Vagina (tissue), 2 donors: ENCODE measurements at places on chromosomes 1 and 21.

DNA sequence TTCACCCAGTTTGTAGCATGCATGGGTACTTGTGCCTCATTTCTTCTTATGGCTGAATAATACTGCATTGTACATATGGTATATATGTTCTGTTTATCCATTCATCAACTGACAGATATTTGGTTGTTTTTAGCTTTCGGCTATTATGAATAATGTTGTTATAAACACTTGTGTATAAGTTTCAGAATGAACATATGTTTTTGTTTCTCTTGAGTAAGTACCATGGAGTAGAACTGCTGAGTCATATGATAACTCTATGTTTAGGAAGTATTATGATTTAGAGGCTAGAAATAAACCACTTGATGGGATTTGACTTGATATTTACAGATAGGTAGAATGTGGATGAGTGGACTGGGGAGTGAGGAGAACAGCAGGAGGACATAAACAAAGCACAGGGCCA is 48.6 kb downstream of the WNT2B start:
- H3K36me3 ChIP-seq: no peaks in the 10 kb centered on the region
- no peak for DNase-seq
- no peak overlapping the region for H3K27ac ChIP-seq
- H3K4me3 ChIP-seq: no peak overlapping the region
- H3K27me3 ChIP-seq: no peaks in the 10 kb centered on the region
- no peaks in the 10 kb centered on the region for H3K4me1 ChIP-seq

DNA sequence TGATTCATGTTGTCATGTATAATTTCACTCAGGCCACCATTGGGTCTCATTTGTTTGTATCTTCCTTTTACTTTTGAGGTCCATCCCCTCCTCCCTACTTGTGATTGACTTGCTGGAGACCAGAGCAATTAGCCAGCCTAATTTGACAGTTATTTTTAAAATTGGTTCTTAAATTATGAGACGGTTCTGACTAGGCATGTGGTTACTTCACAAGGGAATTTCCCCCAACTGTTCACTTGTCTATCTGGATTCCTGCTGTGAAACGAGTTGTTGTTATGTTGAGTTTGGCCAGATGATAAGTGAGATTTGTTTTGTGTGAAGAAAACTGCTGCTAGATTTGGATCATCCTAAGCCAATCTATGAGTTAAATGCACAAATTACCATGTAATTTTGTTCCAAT is 359.1 kb downstream of the BARHL2 start:
- H3K27me3 ChIP-seq: no peaks in the 10 kb centered on the region
- H3K4me1 ChIP-seq: no peaks in the 10 kb centered on the region
- no peak for DNase-seq
- H3K36me3 ChIP-seq: no peaks in the 10 kb centered on the region
- no peak overlapping the region for H3K27ac ChIP-seq

- H3K27me3 ChIP-seq: no peaks in the 10 kb centered on the region
- H3K27ac ChIP-seq: no peak overlapping the region
- no peaks in the 10 kb centered on the region for H3K36me3 ChIP-seq
Observed at GRCh38 chr1:83520797-83521196, 478.1 kb downstream of the TTLL7 start.

- DNase-seq: no peak
- no peak overlapping the region for H3K27ac ChIP-seq
- no peak overlapping the region for H3K4me3 ChIP-seq
Observed at GRCh38 chr1:214146523-214146922, 134.4 kb upstream of the SMYD2 start.

DNA sequence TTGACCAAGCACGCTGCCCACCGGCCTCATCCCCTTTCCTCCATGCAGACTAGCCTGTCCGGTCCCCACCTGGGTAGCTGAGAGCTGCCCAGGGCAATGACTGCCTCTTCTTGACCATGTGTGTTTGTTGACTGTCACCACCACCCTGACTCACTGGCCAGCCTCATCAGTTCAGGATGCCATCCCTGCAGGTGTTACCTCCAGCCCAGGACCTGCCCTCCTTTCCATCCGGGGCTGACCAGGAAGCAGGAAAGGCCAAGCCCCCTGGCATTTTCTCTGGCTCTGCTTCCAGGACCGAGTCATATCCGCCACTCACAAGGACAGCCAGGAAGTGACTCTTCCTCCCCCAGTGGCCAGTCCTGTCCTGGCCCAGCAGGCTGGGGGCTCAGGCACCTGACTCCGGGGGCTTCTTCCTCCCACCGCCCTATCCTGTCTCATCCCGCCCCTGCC is 17.1 kb downstream of the EPHA2 start:
- H3K27me3 ChIP-seq: no peaks in the 10 kb centered on the region
- H3K36me3 ChIP-seq: no peaks in the 10 kb centered on the region
- peaks cover 46% of the 10 kb centered on the region for H3K4me1 ChIP-seq

- peak overlapping the region; percentile 61 for H3K4me3 ChIP-seq
- H3K4me1 ChIP-seq: peaks cover 56% of the 10 kb centered on the region
- H3K27me3 ChIP-seq: no peaks in the 10 kb centered on the region
- peak; percentile 94 for DNase-seq
Observed at GRCh38 chr1:2555634-2556276, 416 bp upstream of the TNFRSF14 start.

DNA sequence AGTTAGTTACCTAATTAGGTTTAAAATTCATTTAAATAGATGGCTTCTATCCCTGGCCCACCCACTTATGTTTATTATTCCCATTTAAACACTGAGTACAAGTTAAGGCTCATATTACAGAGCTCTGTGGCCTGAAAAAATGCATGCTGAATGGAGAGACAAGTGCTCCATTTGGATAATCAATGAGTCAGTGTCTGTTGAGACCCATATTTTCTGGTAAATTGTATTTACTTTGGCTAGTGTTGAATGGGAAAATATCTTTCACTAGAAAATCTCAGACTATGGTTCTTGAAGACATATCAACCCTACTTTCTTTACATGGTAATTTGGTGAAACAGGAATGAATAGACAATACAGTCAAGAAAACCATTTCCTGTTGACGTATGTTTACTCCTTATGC is 356.0 kb downstream of the S1PR1 start:
- no peaks in the 10 kb centered on the region for H3K36me3 ChIP-seq
- no peak overlapping the region for H3K4me3 ChIP-seq
- H3K27me3 ChIP-seq: no peaks in the 10 kb centered on the region
- no peak for DNase-seq

GRCh38 chr1:54272772-54273091 is 72.8 kb downstream of the MRPL37 start:
- peak overlapping the region; percentile 97 for H3K27ac ChIP-seq
- DNase-seq: no peak
- no peak overlapping the region for H3K4me3 ChIP-seq
- H3K36me3 ChIP-seq: no peaks in the 10 kb centered on the region

DNA sequence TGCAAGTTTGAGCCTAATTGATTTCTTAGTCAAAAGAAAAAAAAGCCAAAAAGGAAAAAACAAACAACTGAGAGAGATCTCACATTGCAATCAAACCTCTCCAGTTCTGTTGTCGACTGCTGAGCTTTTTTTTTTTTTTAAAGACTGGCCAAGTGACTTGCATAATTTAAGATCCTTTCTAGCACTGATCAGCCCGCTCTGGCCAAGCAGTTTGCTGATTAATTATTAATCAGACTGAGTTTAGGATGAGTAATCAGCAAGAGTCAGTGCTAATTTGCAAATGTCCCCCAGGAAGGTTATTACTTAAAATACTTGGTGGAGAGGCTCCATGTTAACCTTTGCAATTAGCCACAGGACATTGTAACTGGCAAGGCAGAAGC is 39.3 kb downstream of the HMGB4 start:
- H3K4me1 ChIP-seq: no peaks in the 10 kb centered on the region
- no peak for DNase-seq
- no peak overlapping the region for H3K27ac ChIP-seq
- no peak overlapping the region for H3K4me3 ChIP-seq

- DNase-seq: peak; percentile 61
- H3K27me3 ChIP-seq: no peaks in the 10 kb centered on the region
- H3K4me3 ChIP-seq: no peak overlapping the region
- peak overlapping the region; percentile 93 for H3K27ac ChIP-seq
- no peaks in the 10 kb centered on the region for H3K36me3 ChIP-seq
Observed at GRCh38 chr1:117698398-117699160, 92.7 kb downstream of the TENT5C start.

DNA sequence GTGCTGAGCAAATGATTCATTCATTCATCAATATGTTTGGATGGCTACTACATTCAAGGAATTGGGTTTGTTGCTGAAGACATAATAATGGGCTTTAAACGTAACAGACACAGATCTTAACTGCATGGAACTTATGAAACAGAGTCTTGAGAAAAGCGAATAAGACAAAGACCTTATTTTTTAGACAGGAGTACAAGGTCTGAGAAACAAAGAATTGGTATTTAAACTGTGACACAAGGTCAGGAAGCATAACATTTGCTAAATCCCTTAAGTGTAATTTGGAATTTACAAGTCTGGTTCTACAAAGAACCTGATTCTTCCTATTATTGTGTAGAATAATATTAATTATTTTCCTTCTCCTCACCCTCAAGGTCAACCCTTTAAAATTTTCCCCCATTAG is 565.4 kb upstream of the RGS18 start:
- no peaks in the 10 kb centered on the region for H3K4me1 ChIP-seq
- no peaks in the 10 kb centered on the region for H3K27me3 ChIP-seq
- no peak overlapping the region for H3K27ac ChIP-seq
- no peaks in the 10 kb centered on the region for H3K36me3 ChIP-seq
- H3K4me3 ChIP-seq: no peak overlapping the region

GRCh38 chr21:46037331-46038325 is 56.1 kb downstream of the COL6A1 start:
- H3K36me3 ChIP-seq: no peaks in the 10 kb centered on the region
- no peak overlapping the region for H3K4me3 ChIP-seq
- peaks cover 7% of the 10 kb centered on the region for H3K4me1 ChIP-seq
- H3K27me3 ChIP-seq: no peaks in the 10 kb centered on the region
- no peak overlapping the region for H3K27ac ChIP-seq

DNA sequence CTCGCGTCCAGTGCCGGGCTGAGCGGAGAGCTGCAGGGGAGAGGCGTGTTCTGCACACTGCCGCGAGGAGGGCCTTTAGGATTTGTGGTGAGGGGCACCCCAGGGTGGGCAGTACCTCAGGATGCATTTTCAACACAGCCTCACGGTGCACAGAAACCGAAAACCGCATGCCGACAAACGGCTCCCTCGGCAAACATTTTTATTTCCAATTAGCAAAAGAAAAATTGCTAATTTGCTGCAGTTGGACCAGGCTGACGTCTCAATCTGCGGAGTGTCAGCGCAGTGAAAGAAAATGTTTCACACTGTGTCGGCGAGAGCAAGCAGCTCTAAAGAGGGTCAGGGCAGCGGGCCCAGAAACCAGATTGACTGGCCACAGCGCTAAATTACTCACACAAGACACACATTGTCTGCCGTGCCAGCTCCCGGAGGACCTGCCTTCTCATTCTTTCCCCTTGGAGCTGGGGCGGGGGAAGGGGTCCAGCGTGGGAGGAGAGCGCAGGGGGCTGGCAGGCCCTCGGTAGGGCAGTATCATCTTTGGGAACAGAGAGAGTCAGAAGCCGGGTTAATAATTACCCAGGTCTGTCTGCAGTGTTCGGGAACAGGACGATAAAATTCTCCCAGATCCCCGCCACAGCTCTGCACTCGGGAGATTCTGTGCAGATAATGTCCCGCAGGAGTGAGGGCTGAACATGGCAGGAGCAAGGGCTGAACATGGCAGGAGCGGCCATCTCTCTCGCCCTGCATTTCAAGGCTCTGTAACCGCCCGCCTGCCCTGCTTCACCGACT is 150.2 kb downstream of the PRDM16 start:
- H3K27ac ChIP-seq: no peak overlapping the region
- DNase-seq: no peak
- no peaks in the 10 kb centered on the region for H3K27me3 ChIP-seq

GRCh38 chr1:230563591-230563990 is 78.7 kb upstream of the COG2 start:
- DNase-seq: no peak
- no peaks in the 10 kb centered on the region for H3K4me1 ChIP-seq
- no peaks in the 10 kb centered on the region for H3K36me3 ChIP-seq
- no peaks in the 10 kb centered on the region for H3K27me3 ChIP-seq
- H3K4me3 ChIP-seq: no peak overlapping the region
- H3K27ac ChIP-seq: no peak overlapping the region

DNA sequence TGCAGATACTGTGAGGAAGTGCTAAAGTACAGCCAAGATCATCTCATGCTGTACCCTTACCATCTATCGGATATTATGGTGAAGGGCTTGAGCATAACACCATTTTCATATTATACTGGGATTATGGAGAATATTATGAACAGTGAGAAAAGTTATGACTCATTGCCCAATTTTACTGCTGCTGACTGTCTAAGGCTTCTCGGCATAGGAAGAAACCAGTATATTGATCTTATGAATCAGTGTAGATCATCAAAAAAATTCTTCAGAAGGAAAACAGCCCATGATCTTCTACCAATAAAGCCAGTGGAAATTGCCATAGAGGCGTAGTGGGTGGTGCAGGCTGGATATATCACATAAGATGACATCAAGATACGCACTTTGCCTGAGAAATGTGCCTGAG is 47.7 kb downstream of the PPIAL4G start:
- no peak overlapping the region for H3K4me3 ChIP-seq
- peaks cover 5% of the 10 kb centered on the region for H3K4me1 ChIP-seq
- no peaks in the 10 kb centered on the region for H3K36me3 ChIP-seq
- H3K27me3 ChIP-seq: no peaks in the 10 kb centered on the region
- no peak for DNase-seq
- no peak overlapping the region for H3K27ac ChIP-seq

- peaks cover 13% of the 10 kb centered on the region for H3K4me1 ChIP-seq
- DNase-seq: no peak
- no peak overlapping the region for H3K4me3 ChIP-seq
- H3K36me3 ChIP-seq: no peaks in the 10 kb centered on the region
- H3K27me3 ChIP-seq: no peaks in the 10 kb centered on the region
Observed at GRCh38 chr1:21625390-21626190, 43.6 kb downstream of the RAP1GAP start.

GRCh38 chr1:229153955-229154548 is 116.9 kb upstream of the RAB4A start:
- DNase-seq: no peak
- no peaks in the 10 kb centered on the region for H3K4me1 ChIP-seq
- H3K4me3 ChIP-seq: no peak overlapping the region
- no peaks in the 10 kb centered on the region for H3K36me3 ChIP-seq
- no peak overlapping the region for H3K27ac ChIP-seq

- H3K36me3 ChIP-seq: no peaks in the 10 kb centered on the region
- H3K4me1 ChIP-seq: no peaks in the 10 kb centered on the region
- H3K4me3 ChIP-seq: no peak overlapping the region
- no peak overlapping the region for H3K27ac ChIP-seq
Observed at GRCh38 chr1:107979926-107980325, 14.9 kb upstream of the VAV3 start.

- no peak overlapping the region for H3K4me3 ChIP-seq
- H3K4me1 ChIP-seq: peaks cover 19% of the 10 kb centered on the region
- no peak for DNase-seq
- H3K36me3 ChIP-seq: no peaks in the 10 kb centered on the region
Observed at GRCh38 chr1:19067182-19067911, 110.9 kb upstream of the IFFO2 start.

DNA sequence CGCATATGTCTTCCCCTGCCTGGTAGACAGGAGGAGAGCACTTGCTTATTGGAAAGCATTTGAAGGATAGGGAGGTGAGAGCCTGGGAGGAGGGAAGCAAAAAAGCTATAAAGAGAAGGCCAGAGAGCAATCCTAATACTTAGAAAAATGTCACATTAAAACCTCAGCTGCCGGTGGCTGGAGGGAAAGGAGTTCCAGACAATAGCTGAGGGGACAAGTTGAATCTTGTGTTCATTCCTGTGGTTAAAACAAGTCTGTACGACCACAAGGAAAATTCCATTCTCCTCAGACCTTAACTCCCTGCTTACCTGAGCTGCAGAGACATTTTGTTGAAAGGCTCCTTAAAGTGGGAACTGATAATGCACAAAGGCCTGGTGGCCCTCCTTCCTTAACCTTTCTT is 218.8 kb upstream of the CAMK1G start:
- H3K4me3 ChIP-seq: no peak overlapping the region
- DNase-seq: no peak
- no peaks in the 10 kb centered on the region for H3K36me3 ChIP-seq
- peaks cover 40% of the 10 kb centered on the region for H3K4me1 ChIP-seq
- H3K27me3 ChIP-seq: no peaks in the 10 kb centered on the region
